A549 (cell line): ENCODE measurements at places on chromosomes 6 and 20.

GRCh38 chr6:41636833-41637193 lies 1.5 kb upstream of the MDFI start:
- DNase-seq = peak; percentile 48

DNA sequence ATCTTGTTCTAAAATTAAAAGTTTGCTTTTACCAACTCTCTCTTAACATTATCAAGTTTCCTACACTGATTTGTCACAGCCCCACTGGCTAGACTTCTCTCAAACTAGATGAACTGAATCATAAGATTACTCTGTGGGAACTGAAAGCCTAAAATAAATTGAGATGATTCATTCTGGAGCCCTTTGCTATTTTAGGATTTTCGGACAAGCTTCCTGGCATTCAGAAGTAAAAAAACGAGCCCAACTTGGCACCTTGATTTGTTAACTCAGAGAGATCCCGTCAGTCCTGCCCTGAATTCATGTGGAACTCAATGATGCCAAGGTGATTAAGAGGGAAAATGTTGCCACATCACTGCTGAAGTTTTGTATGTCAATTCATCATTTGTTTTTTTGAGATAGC lies 122.0 kb upstream of the NRSN1 start:
- no peak for DNase-seq

DNA sequence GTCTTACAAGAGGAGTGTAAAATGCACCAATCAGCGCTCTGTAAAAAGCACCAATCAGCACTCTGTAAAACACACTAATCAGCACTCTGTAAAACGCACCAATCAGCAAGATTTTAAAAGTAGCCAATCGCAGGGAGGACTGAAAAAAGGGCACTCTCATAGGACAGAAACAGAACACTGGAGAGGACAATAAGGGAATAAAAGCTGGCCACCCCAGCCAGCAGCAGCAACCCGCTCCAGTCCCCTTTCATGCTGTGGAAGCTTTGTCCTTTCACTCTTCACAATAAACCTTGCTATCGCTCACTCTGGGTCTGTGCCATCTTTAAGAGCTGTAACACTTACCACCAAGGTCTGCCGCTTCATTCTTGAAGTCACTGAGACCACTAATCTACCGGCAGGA lies 1.7 kb upstream of the AIG1 start:
- no peak for DNase-seq

GRCh38 chr6:5305968-5306626 lies 44.8 kb downstream of the FARS2 start:
- no peak for DNase-seq

- no peak for DNase-seq
Measured at GRCh38 chr20:17904027-17904426, 64.6 kb downstream of the SNX5 start.

DNA sequence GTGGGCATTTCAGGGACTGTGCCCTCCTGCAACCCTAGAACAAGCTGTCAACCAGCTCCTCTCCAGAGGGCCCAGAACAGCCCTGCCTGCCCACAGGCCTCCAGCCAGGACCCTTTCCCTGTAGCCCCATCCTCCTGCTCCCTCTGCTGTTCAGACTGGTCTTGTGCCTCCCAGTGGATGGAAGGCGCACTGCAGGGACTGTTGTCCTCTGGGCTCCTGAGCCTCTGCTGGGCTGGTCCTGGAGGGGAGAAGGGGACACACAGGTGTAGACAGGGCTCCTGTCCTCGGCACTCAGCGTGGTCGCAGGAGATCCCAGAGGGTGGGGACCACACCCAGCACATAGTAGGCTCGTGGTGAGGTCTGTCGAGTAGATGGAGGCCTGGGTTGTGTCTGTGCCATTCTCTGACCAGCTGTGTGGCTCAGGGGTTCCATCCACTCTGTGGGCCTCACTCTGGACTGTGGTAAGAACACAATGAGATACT lies 11.5 kb downstream of the ITPR3 start:
- DNase-seq = peak; percentile 58

- DNase-seq = no peak
Measured at GRCh38 chr6:80531681-80532619, 425.5 kb downstream of the BCKDHB start.

DNA sequence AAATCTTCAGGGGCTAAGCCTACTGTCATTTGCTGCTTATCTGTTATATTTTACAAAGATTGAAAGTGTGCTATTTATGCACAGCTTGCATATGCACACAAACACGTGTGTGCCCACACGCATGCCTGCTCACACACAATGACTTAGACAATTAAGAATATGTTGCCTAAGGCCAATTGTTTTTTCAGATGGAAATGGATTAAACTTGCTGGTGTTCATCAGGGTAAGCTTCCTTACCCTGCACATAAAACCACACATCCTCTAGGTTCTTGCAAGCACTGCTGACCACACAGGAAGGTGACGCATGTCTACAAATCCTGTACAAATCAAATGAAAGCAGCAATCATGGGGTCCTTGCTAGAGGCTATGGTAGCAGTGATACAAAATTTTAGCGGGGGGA lies 58.4 kb downstream of the GJA10 start:
- no peak for DNase-seq

- no peak for DNase-seq
Measured at GRCh38 chr20:19858466-19859371, 100.7 kb downstream of the RIN2 start.

- no peak for DNase-seq
Measured at GRCh38 chr6:56245903-56246351, 1.5 kb downstream of the COL21A1 start.

DNA sequence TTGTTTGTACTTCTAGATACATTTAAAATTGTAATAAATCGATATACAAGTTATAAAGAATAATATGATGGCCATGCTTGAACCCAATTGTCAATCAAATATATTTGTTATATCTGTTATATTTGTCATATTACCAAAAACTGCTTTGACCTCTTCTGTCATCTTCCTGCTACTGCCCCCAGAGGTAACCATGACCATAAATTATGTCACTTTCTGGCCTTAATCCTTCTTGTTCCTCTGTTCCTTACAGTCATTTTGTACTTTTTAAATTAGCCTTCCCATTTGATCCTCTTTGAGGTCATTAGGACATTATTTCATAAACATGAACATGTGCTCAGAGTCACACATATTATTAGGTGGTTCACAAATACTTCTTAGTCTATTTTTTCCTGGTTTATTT lies 124.7 kb downstream of the HFE start:
- DNase-seq = no peak

DNA sequence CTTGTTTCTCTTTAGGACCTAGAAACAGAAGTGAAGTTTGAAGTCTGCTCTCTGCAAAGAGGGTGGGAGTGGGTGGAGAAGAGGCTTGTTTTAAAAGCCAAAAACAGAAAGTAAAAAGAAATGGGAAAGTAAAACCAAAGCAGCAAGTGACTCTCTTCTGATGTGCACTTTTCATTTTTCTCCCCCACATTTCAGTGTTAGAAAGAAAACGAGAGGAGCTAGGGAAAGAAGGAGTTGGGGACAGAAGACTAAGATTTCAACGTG lies 1.3 kb downstream of the C6orf141 start:
- DNase-seq = no peak

DNA sequence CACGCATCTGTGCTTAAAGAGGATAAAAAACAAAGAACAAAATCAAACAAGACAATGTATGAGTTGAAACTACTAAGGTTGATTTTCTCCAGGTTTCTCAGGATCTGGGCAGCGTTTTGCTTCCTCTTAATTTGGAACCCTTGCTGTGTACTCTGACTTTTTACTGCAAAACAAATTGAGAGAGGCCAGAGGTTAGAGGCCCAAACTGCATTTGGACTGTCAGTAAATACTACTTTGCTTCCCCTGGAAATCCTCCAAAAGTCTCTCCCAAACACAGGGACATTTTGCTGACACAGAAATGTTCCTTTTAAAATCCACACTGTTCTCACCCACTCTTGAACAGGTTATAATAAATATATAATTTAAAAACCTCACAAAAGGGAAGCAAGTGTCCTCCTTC lies 1.1 kb downstream of the ARG1 start:
- no peak for DNase-seq

DNA sequence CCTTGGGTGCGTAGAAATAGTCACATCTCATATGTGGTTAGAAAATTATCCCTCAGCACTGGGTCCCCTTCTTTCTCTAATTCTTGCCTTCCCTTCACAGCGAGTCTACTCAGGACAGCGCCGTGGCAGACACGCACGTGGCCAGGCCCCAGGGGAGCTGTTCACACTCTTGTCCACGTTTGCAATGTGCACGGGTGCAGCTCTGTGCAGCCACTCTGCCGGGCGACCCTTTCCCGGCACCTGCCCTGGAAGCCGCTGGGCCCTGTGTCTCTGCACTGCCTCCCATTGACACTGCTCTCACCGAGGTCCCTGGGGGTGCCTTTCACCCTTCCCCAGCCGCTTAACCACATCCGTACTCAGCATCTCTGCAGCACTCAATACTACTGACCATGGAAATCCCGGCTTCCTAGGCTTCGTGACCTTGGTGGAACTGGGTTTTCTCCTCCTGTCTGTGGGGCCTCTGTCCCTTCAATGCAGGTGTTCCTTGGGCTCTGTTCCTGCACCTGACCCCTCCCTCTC lies 104.9 kb downstream of the DACT2 start:
- DNase-seq = no peak

GRCh38 chr6:83354747-83355146 lies 76.1 kb downstream of the ME1 start:
- DNase-seq = no peak

- DNase-seq = no peak
Measured at GRCh38 chr6:109460161-109460829, 4.7 kb upstream of the MICAL1 start.

GRCh38 chr6:20202699-20203302 lies 9.5 kb downstream of the MBOAT1 start:
- DNase-seq = peak; percentile 36
